Suprapubic skin (tissue), 4 donors: ENCODE measurements at places on chromosomes 13 and 19.

- no peak for DNase-seq
These were observed 245.2 kb downstream of the DNAJC15 start for GRCh38 chr13:43268632-43269031.

GRCh38 chr19:50362656-50363424 lies 2.6 kb downstream of the NAPSA start:
- no peak for DNase-seq

DNA sequence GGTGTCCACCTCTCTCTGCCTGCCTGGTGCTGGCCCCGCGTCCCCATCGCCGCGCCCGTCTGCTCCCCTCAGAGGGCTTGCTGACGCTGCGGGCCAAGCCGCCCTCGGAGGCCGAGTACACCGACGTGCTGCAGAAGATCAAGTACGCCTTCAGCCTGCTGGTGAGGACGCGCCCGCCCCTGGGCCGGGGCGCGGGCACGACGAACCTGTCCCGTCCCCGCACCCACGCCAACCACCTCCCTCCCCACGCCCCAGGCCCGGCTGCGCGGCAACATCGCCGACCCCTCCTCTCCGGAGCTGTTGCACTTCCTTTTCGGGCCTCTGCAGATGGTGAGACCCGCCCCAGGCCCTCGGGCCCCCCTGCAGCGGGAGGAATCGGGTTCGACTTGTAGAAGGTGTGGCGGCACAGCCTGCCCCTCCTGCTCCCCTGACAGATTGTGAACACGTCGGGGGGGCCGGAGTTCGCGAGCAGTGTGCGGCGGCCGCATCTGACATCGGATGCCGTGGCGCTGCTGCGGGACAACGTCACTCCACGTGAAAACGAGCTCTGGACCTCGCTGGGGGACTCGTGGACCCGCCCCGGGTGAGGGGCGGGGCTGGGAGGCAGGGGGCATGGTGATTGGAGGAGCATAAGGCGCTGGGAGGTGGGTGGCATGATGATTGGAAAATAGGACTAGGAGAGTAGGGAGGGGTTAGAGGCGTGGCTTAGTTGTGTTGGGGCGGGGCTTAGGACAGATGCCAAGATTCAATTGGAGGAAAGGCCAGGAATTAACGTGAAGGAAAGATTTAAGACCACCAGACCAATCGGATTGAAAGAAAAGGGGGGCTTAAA lies 6.6 kb downstream of the EPS8L1 start:
- no peak for DNase-seq

DNA sequence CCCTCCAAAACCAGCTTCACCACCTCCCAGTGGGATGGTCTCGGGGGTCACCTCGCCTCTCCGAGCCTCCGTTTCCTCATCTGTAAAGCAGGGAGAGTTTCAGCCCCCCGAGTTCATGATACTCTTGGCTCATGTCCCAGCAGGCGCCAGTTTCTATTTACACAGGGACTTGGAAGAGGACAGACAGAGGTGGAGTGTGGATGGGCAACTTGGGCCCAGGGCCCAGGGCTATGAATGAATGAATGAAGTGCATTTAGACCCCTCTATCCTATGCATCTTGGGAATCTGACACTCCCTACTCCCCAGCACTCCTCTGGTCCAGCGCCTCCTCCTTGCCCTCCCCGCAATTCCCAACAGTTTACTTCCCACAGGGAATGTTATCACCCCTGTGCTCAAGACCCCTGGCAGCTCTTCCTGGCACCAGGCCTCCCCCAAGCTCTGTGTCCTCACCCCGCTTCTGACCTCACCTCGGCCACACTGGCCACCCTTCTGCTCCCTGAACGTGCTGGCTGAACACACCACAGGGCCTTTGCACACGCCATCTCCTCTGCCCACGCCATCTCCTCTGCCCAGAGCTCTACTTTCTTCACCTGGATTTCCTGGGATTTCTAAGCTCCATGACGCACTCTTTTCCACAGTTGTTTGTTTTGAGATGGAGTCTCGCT lies 4.9 kb upstream of the C2CD4C start:
- peak; percentile 46 for DNase-seq

DNA sequence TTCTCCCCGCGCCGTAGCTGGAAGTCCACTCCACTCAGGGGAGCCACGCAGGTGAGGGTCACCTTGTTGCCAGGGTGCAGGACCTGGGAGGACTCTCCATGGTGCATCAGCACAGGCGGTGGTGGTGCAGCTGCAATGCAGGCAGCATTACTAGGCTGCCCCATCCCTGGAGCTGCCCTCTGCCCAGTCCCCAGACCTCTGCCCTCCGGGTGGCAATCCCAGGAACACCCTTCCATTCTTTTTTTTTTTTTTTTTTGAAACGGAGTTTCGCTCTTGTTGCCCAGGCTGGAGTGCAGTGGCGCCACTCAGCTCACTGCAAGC lies 1.8 kb downstream of the A1BG start:
- DNase-seq: no peak

GRCh38 chr19:4831304-4831978 lies at the start of gene TICAM1:
TSS of gene TICAM1 (minus strand) at chr19:4831712. CDS start at chr19:4818377, 13,335 bp downstream.
- peak; percentile 85 for DNase-seq

DNA sequence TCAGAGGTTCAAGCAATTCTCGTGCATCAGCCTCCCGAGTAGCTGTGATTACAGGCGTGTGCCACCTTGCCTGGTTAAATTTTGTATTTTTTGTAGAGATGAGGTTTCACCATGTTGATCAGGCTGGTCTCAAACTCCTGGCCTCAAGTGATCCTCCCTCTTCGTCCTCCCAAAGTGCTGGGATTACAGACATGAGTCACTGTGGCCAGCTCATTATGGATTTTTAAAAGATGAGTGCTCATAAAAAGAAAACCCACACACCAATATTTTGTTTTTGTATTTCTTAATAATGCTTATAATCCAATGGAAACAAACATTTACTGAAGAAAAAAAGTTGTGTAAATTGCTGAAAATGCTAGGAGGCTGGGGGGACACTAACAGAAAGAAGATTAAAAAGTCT lies 5.0 kb upstream of the MICU2 start:
- no peak for DNase-seq

GRCh38 chr13:42895776-42896175 lies 96.3 kb downstream of the EPSTI1 start:
- no peak for DNase-seq

DNA sequence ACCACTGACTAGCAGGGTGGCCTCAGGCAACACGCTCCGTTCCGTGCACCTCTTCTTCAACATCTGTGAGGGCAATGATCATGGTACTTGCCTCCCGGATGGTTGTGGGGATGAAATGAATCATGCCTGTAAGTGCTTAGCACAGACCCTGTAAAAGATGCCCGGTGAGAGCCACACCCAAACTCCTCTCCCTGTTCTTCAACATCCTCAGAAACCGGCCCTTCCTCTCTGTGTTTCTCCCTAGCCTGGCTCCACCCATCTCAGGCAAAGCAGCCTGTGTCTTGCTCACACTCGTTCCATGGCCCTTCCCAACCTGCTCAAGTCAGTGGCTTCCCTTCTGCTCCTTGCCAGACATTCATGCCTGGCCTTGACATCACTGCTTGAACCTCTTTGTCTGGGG lies 5.8 kb upstream of the DMKN start:
- DNase-seq: no peak

DNA sequence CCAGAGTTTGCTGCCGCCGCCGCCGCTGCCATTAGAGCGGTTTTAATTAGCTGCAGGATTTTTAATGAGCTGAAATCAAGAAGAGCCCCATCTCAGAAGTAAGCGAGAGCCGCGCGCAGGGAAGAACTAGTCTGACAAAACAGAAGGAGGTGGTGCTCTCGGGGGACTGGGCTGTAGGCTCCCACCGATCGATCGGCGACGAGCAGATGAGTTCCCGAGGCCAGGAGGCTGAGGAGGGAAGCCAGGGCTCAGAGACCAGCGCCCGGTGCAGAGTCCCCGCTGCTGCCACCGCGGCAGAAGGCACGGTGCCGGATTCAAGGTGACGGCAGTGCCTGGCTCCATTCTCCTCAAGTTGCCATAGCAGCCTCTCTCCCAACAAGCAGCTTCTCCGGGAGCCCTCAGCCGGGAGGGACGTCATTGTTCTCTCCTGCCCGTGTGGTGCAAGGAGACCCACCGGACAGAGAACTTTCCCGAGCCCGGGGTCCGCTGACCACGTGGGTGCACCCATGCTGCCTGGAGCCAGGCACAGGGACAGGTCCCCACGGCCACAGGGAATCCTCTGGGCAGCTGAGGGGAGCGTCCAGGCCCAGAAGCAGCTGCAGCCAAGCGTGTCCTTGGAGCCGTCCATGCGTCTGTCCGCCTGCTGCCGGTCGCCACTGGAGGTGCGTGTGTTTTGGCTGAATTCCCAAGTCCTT lies 62.9 kb downstream of the CHST8 start:
- DNase-seq: peak; percentile 43

DNA sequence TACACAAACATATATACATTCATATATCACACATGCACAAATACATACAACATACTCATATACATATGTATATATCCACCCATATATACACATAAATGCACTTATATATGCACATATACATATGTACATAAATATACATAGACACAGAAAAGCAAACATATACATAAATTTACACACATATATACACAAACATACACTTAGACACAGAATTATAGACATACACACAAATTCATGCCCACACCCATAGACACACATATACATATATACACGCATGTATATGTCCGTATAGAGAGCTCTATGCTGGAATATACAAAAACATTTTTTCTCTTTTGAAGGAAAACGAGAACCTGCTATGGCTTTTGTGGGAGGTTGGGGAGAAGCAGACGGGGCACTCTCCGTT lies 20.6 kb downstream of the PNMA8A start:
- no peak for DNase-seq

DNA sequence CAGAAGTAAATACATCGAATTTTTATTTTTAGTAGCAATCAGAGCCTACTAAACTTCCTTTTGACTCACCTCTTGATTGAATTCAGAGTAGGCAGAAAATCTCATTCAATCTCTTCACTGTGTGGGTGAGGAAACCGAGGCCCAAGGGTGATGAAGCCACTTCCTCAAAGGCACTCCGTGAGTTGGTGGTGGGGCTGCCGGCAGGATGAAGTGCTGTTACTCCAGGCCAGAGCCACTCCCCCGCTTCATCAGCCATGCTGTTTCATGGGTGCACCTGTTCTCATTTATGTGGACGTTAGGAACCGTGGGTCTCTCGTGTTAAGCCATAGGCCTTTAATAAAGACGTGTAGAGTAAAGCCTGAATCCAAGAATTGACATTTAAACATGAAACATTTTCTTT lies 13.2 kb downstream of the ING1 start:
- DNase-seq: no peak
